ENCODE measurements at places on chromosomes 1 and 21.

GRCh38 chr1:243287652-243288051 is 31.8 kb downstream of the SDCCAG8 start:
- no peak for DNase-seq

DNA sequence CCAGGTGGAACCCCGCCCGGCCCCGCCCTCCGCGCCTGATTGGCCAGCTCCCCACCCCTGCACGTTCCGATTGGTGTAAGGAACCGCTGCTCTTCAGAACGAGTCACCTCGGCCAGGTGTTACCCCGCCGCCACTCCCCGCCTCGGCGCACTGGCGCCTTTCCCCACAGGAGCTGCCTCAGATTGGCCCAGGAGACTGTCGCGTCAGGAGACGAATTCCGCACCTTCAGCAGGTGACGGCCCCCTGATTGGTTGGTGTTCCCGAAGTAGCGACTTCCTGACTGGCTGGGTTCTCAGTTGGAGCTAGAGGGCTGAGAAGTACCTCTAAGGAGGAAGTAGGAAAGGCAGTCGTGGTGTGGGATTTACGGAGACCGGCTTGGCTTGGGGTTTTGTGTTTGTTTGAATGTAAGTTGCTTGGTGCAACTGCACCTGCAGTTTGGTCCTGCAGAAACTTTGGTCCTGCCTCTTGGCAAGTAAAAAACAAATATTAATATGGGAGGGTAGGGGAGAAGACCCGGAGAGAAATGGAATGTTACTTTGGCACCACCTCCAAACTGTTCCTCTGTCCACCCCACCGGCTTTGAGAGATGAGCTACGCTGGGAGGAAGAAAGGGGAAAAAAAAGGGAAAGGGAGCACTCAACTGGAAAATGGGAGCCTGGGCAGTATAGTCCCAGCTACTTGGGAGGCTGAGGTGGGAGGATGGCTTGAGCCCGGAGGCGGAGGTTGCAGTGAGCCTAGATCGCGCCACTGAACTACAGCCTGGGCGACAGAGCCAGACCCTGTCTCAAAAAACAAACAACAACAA is 415 bp upstream of the F11R start:
- peak; percentile 99 for DNase-seq

GRCh38 chr1:164177118-164177517 is 381.9 kb upstream of the PBX1 start:
- no peak for DNase-seq

DNA sequence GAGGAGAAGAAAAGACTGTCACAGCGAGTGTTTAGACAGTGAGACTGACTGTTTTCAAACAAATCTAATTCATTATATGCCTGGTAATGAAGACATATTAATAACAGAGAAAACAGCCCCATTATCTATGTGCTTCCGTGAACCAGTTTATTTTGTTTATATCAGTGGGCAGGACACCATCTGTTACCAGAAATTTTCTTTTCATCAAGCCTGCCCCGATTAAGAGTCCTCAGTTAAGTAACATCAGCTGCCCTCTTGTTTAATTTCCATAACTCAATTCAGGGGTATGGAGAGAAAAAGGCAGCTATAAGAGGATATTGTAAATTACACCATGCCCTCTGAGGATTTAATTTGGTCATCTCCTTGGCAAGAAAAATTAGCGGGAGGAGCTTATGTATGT is 94.0 kb downstream of the TMEM200B start:
- no peak for DNase-seq

DNA sequence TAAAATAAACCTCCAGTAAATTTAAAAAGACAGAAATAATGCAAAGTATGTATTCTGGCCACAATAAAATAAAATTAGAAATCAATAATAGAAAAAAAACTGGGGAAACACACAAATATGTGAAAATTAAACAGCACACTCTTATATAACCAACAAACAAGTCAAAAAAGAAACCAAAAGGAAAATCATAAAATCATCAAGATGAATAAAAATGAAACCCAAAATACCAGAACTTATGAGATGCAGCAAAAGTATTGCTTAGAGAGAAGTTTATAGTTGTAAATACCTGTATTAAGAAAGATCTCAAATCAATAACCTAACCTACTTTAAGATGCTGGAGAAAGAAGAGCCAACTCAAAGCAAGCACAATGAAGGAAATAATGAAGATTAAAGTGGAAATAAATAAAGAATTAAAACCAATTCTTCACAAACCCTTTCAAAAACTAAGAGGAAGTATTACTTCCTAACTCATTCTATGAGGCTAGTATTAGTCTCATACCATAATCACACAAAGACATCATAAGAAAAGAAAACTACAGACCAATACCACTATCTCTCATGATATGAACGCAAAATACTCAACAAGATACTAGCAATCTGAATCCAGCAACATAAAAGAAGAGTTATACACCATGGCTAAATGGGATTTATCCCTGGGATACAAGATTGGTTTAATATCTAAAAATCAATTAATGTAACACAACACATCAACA is 6.4 kb upstream of the KRTAP10-3 start:
- no peak for DNase-seq

GRCh38 chr1:236407059-236407458 is 13.0 kb downstream of the EDARADD start:
- no peak for DNase-seq

GRCh38 chr1:68590473-68590872 is 93.6 kb upstream of the DEPDC1 start:
- DNase-seq = no peak

DNA sequence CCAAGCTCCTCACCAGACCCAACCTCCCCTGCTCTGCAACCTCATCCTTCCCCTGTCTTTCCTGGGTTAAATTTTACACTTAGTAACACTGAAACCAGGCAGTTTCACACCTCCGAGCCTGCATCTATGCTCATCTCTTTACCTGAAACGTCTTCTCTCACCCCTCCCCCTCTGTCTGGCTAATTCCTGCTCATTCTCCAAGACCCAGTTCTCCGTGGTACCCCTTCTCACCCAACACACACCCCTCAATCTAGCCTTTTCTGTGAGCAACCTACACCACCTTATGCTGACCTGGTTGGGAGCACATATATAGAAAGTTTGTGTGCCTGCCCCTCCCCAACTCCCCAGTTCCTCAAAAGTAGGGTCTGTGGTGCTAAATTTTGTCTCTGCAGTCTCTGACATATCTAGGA is 3.7 kb upstream of the KIAA1614 start:
- DNase-seq = no peak

DNA sequence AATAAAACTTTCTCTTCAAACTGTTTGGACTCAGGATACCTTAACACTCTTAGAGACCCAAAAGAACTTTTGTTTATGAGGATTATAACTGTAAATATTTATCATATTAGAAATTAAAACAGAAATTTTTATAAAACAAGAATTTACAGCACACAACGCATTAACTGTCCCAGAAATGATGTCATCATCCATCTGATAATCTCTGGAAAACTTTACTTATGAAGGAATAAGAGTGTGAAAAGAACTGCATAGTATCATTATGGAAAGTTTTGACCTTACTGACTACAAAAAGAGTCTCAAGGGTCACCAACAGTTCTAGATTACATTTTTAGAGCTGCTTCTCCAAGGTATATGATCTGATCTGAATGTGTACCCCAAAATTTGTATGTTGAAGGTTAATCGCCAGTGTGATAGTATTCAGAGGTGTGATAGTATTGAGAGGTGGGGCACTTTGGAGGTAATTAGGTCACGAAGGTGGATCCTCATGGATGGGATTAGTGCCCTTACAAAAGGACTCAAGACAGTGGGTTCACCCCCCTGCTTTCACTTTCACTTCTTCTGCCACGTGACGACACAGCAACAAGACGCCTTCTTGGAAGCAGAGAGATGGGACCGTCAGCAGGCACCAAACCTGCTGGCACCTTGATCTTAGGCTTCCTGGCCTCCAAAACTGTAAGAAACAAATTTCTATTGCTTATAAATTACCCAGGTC is 95.7 kb upstream of the NR5A2 start:
- no peak for DNase-seq

- no peak for DNase-seq
Measured at GRCh38 chr1:231679109-231679508, 52.5 kb downstream of the DISC1 start.

DNA sequence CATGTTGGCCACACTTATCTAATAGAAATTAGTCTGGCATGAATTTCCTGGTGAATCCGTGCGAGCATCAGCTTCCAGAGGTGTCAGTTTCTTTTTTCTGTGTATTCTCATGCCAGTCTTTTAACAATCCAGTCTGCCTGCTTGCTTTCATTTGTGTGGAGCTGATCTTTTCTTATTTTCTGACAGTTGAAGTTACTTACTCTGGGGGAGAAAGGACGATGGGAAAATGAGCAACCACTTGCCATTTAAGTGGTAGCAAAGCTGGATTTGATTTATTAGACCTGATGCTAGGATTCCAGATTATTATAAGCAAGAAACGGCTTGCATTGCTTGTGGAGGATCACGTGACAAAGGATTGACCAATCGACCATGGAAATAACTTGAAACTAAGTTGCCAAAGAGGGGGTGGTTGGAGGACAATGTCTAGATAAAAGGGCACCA is 24.3 kb upstream of the APP start:
- no peak for DNase-seq

DNA sequence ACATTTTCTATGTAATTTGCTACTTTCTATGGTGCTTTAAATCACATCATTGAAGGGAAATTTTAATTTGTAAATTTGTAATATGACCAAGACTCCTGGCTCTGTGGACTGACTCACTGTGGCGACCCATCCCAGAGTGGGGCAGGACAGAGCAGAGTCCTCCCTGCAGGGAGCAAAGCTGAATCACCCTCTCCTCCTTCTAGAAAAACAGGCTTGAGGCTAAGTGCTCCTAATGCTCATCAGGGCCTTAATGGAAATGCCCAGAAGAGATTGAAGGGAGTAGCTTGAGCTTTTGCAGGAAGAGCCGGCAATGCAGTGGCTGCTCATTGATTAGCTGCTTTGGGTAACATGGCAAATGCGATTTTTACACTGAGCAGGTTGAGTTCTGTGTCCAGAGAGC is 16.8 kb downstream of the S100A10 start:
- DNase-seq = no peak

DNA sequence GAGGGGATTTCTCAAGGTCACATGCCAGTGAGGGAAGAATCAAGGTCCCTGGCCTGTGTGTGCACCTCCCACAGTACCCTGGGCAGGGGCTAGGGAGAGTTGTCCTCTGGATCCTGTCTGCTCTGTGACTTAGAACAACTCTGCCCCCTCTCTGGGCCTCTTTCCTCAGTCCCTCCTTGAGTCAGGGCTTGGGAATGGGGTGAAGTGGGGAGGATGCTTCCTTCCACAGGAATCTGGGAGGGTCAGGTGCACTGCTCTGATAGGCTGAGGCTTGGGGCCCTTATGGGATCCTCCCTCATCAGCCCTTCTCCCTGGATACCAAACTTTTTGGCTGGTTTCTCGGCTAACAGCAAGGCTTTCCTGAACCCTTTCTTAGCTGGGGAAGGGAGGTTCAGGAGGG is 2.5 kb downstream of the TRNP1 start:
- DNase-seq = no peak

- DNase-seq = no peak
Measured at GRCh38 chr1:203402629-203403337, 51.9 kb upstream of the FMOD start.

- peak; percentile 53 for DNase-seq
Measured at GRCh38 chr1:183635099-183635605, 431 bp downstream of the ARPC5 start.
